NCI-H2029 (cell line): ENCODE measurements at places on chromosomes 11 and 22.
A peak's percentile ranks its signal among the peaks of the same experiment; 100 is the strongest.

DNA sequence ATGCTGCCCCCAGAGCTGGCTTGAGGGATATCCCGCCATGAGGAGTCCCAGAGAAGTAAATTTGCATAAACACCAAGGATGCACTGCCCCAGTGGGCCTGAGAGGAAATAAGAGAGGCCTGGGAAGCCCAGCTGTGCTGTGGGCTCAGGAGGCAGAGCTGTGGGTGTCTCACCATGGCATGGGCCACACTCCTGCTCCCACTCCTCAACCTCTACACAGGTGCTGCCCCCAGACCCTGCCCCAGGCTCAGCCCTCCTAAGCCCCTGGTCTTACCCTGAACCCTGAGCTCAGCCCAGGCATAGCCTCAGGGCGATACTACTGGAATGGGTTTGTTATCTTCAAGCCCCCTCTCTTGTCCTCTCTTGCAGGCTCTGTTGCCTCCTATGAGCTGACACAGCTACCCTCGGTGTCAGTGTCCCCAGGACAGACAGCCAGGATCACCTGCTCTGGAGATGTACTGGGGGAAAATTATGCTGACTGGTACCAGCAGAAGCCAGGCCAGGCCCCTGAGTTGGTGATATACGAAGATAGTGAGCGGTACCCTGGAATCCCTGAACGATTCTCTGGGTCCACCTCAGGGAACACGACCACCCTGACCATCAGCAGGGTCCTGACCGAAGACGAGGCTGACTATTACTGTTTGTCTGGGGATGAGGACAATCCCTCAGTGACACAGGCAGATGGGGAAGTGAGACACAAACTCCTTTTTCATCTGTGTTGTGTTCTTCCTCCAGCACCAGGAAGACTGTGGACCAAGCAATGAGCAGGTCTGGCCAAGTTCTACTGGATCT, 59.9 kb downstream of the GGTLC2 start:
- DNase-seq = no peak

GRCh38 chr22:26559961-26560575, 29.9 kb downstream of the TPST2 start:
- DNase-seq = no peak

DNA sequence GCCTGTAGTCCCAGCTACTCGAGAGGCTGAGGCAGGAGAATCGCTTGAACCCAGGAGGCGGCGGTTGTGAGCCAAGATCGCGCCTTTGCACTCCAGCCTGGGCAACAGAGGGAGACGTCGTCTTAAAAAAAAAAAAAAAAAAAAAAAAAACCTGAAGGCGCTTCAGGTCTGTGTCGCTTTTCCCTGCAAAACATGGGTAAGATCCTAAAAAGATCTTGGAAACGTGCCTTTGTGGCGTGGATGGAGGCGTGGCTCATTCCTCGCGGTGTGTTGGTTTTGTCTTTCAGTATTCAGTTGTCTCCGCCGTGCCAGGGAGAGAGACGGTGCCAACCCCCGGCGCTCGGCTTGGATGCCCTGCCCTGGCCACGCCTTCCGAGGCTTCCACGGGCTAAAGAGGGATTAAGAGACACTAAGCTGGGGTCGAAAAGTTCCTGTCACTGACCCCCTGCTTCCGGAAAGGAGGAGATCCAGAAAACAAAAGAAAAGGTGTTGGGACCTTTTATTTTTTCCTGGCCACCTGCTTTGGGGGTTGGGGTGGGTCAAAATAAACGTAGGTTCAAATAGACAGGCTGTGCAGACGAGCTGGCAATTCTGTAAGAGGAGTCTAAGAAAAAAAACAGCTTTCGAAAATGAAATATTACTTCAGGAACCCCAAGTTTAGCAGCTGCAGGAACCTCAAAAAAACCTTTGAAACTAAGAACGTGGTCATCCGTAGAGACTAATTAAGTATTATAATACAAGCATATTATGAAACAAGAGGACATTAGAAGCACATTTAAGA, 1.1 kb upstream of the SLC35F2 start:
- peak; percentile 62 for DNase-seq

GRCh38 chr11:94525546-94526324, 13.5 kb downstream of the C11orf97 start:
- DNase-seq = no peak

DNA sequence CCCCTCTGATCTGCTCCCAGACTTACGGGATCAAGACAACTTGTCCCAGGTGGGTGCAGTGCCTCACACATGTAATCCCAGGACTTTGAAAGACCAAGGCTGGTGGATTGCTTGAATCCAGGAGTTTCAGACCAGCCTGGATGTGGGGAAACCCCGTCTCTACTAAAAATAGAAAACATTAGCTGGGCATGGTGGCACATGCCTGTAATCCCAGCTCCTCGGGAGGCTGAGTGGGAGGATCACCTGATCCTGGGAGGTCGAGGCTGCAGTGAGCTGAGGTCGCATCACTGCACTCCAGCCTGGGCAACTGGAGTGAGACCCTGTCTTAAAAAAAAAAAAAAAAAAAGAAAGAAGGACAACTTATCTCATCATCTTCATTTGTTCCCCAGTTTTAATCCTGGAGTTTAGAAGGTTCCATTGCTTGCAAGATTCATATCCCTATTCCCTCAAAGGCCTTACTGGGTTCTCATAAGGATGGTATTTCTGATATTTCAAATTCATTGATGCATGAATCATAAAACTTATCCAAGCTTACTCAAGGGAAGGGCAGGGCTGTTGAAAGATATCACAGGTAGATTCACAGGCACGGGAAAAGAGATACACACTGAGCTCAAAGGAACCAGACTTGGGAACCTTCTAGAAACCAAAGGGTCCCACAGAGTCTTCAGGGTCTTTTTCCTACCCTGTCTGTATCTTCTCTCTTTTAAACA, 14.6 kb downstream of the ENDOD1 start:
- DNase-seq = no peak

DNA sequence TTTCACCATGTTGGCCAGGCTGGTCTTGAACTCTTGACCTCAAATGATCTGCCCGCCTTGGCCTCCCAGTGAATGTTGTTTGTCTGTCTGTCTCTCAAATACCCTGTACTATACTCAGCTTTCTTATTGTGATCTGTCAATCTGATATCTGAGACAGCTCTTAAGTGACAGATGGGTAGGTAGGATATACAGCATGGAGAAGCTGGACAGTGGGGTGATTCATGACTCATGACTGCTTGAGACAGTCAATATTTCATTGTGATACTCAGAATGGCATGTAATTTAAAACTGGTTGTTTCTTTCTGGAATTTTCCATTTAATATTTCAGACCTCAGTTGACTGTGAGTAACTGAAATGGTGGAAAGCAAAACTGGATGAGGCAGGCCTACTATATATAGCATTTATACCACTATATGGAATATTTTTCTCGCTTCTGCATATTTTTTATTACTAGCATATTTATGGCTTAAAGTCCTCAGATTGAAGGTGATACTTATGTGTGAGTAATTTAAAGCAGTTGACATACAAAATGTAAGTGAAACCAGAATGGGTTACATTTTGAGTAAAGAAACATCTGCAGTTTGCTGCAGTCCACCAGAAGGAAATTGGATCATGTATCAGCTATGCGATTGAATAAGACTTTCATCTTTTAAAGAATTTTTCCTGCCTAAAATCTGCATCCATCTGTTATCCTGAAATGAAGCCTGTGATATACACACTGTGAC, 22.3 kb downstream of the ARHGAP42 start:
- no peak for DNase-seq

- DNase-seq = no peak
Measured at GRCh38 chr11:48116437-48117228, 100.0 kb upstream of the OR4B1 start.

- DNase-seq = peak; percentile 9
Measured at GRCh38 chr22:34055525-34056200, 135.4 kb upstream of the LARGE1 start.

DNA sequence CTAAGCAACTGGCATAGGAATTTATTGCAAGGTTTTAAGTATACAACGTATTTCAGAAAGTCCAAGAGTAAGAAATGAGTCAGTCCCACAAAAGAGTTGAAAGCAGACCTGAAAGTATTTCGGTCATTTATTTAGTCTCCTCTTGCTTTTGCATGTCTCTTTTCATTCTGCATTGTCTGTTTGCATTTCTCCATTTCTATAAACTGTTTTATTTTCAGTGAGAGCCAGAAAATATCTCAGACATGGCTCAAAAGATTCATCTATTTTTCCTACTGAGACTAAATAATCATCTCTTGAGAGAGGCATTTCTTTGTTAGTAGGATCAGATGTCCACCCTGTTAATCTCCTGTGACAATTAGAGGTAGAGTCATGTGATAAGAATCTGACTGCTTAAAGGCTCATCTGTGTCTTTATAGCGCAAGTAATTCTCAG, 219.1 kb upstream of the CCDC179 start:
- no peak for DNase-seq

DNA sequence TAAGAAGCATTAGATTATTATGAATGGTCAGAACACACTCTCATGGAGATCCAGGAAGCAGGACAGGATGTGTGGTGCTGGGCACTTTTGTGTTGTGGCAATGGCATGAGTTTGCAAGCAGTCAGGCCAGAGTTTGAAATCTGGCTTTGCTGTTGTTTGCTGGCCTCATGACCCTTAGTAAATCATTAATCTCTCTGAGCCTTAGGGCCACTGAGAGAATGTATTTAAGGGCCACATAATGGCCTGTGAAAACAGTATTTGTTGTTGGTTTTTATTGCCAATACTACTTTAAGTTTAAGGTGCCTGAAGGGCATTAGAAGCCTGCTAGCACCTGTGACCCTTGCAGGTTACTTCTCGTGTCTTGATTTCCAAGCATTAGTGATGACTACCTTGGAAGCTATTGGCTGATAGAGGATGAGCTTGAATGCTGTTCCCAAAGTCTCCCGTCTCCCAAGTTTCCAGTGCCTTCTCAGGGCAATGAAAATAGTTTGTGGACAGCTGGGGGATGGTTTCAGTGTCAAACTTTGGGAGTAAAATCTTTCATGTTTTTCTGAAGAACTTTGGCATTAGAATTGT, 24.6 kb downstream of the STIM1 start:
- no peak for DNase-seq

DNA sequence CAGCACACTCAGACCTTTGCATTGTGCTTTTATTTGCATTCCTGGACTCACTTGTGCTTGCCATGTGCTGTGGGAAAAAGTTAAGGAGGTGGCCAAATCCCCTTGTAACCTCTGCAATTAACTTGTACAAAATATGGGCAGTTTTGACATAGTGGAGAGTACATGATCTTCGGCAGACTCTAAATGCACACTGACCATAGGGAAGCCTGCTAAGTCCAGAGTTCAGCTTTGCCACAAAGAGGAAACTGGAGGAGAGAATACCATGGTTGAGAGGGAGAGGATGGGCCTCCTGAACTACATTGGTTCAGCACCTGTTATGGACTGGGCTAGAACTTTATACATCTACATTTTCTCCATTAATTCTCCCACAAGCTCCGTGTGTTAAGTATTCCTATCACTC, 37.6 kb upstream of the CEP295 start:
- DNase-seq = no peak

DNA sequence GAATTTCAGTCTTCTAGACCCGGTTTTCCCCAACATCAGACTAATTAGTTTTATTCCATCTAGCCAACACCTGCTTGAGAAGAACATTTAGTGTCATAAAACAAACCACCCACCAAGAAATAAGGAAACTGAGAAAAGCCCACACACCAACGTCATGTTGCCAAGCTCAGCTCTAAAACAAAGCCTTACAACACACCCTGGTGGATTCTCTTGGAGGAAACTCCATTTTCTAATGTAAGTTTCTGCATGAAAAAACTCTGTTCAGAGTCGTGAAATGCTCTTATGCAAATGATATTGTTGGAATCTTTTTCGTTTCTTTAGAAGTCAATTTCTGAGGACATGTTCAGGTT, 105.0 kb upstream of the RAG2 start:
- no peak for DNase-seq

GRCh38 chr11:131874070-131874469, 503.7 kb downstream of the NTM start:
- no peak for DNase-seq

DNA sequence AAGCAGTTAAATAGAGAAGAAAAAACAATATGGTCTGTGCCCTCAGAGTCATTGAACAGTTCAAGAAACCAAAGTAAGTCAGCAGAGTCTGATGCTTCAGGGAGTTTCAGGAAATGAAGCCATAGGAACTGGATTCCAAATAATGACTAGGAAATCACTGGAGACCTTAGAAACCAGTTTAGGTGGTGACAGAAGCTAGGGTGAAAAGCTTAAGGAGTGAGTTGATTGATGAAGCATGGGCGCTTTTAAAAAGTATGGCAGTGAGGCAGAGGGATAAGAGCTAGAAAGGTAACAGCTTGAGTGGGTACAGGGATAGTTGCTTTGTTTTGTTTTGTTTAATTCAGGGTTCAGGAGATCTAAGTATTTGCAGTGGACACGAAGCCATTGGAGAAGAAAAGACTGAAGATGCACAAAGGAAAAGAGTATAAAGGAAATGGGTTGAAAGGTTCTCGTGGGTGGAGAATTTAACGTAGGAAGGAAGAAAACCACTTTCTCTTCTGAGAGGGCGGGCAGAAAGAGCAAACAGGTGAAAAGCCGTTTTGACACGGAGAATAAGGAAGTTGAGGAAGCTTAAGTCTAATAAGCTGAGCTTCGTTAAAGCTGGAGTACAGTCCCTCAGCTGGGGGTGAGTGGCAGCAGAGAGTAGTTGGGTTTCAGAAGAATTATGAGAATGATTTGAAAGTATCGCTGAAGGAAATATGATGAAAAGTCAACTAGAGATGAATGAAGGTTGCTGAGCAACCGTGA, 14.8 kb downstream of the SGSM3 start:
- no peak for DNase-seq

DNA sequence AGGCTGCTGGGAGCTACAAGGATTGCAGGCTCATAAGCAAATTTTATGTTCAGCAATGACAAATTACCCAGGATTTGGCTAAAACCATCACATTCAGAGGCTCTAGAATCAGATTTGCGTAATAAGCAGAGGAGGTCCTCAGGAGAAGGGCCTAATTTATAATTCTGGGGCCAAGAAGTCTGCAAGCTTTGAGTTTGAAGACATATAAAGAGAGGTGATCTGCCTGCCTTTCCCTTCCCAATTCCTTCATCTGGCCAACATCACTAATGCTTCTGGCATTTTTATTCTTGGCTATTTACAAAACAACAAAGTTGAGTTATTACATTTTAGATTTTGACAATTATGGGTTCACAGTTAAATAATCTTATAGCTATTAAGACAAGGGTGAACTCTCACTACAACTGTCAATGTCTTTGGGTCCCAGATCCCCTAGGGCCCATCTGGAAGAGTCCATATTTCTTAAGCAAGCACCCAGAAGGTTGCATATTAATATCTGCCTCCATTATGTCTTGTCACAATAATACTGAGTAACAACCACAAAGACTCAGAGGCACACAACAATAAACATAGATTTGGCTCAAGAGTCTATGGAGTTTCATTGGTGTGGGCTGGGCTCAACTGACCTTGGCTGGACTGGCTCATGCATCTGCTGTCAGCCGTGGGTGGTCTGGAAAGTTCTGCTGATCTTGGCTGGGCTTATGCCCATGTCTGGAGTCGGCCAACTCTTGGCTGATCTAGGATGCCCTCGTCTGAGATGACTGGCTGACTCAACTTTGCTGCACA, 67.2 kb upstream of the CD82 start:
- DNase-seq = no peak
